Dermis microvascular lymphatic vessel endothelial cell (primary cell): ENCODE measurements at places on chromosomes 4 and X.

DNA sequence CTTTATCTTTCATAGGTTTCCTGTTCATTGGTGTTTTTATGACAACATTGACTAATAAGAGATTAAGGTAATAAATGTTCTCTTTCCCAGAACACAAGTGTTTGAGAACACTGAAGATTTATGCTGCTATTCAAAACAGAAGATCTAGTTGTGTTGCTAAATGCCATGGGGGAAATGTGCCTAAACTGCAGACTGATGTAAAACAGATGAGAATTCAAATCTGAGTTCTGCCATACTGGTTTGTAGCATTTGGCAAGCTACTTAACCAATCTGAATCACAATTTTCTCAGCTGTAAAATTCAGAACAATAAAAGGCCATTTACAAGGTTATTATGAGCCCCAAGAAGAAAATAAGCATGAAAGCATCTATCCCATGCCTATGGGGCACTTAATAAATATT, 2.3 kb downstream of the SLC10A6 start:
- no peak for DNase-seq

DNA sequence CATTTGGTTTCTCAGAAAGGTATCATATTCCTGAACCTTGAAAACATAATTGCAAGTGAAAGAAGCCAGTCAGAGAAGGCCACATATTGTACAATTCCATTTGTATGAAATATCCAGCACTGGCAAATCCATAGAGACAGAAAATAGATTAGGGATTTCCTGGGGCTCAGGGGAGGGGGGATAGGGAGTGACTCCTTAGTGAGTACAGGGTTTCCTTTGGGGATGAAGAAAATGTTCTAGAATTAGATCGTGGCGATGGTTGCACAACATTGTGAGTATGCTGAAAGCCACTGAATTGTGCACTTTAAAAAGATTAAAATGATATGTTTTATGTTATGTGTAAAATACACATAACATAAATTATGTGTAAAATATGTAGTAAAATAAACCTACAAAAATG, 10.3 kb downstream of the XPNPEP2 start:
- DNase-seq: no peak

GRCh38 chrX:148333989-148334388, 166.4 kb upstream of the AFF2 start:
- peak; percentile 4 for DNase-seq

- no peak for DNase-seq
These were observed 1283.6 kb downstream of the FSTL5 start for GRCh38 chr4:160880180-160880579.

DNA sequence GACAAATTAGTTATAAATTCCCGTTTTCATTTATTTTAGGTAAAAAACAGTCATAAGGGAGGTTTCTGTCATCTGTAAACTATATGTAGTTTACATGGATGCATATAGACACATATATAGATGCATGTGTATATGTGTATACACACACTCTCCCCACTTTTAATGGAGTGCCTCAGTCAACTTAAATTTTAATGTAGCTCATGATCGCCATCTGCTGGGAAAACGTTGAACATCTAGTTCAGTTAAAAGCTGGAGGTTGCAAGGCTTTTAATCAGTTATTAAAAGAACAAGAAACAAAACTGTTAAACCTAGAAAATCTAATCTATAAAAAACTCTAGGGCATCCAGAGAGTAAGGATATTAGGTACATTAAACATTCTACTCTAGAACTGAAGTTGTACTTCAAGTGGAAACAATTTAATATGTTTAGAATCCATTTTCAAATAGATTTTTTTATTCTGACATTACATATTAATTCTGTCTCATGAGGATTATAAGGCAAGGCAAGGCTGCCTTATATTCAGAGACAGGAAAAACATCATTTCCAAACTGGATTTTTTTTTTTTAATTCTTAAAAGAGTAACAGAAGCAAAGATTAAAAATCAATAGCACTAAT, 122.6 kb downstream of the SHISA3 start:
- DNase-seq: peak; percentile 55

- no peak for DNase-seq
These were observed 66.3 kb downstream of the RBM47 start for GRCh38 chr4:40563401-40563800.

GRCh38 chrX:78493180-78493579, 165.8 kb upstream of the CYSLTR1 start:
- DNase-seq: no peak

DNA sequence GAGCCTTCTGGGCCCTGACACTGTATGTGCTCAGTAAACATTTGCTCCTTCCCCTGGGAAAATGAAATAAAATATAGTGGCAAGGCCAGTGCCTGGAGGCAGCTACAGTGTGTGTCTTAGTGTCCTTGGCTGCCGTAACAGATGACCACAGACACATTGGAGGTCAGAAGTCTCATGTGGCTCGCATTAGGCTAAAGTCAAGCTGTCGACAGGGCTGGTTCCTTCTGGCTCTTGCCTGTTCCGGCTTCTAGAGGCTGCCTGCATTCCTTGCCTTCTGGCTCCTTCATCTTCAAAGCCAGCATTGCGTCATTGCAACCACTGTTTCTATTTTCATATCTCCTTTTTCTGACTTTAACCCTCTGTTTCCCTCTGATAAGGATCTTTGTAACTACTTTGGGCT, 83.6 kb upstream of the STX18 start:
- DNase-seq: no peak

GRCh38 chr4:52015366-52015765, 4.8 kb downstream of the LRRC66 start:
- DNase-seq: peak; percentile 39

GRCh38 chrX:10972706-10973105, 138.4 kb upstream of the HCCS start:
- DNase-seq: no peak

DNA sequence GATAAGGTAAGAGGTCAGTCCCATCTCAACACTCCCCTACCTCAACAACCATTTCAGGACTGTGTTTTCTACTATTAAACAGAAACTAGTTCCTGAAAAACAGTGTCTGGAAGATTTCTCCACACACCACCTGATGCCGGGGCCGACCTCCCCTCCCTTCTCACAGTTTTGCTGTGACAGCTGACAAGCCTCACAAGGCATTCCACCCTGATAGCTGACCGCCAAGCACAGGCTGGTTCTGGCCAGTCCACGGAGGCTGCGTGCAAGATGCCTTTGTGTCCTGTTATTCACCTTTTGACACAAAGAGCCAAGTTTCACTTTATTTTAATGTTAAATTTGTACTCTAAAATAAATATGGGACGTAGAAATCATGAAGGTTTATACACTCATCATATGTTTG, 758.6 kb downstream of the PDHA2 start:
- no peak for DNase-seq

- DNase-seq: no peak
These were observed 137.4 kb downstream of the PDLIM5 start for GRCh38 chr4:94588896-94589693.

DNA sequence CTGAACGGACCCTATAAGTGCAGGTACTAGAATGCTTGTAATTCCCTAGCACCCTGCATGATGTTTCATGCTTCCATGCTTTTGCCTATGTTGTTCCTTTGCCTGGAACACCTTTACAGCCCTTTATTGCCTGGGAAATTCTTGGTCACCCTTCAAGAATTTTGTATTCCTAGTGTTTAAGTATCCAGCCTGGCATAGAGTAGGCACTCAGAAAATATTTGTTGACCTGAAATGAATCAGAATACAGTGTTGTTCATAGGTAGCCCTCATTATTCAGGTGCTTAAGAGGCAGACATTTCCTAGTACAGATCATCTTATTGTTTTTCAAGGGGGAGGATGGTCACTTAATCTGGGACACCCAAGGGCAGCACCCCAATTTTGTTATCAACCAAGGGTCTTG, 75.3 kb downstream of the AKAP4 start:
- DNase-seq: no peak

- DNase-seq: no peak
These were observed 40.9 kb downstream of the TEX13A start for GRCh38 chrX:105179644-105180043.

DNA sequence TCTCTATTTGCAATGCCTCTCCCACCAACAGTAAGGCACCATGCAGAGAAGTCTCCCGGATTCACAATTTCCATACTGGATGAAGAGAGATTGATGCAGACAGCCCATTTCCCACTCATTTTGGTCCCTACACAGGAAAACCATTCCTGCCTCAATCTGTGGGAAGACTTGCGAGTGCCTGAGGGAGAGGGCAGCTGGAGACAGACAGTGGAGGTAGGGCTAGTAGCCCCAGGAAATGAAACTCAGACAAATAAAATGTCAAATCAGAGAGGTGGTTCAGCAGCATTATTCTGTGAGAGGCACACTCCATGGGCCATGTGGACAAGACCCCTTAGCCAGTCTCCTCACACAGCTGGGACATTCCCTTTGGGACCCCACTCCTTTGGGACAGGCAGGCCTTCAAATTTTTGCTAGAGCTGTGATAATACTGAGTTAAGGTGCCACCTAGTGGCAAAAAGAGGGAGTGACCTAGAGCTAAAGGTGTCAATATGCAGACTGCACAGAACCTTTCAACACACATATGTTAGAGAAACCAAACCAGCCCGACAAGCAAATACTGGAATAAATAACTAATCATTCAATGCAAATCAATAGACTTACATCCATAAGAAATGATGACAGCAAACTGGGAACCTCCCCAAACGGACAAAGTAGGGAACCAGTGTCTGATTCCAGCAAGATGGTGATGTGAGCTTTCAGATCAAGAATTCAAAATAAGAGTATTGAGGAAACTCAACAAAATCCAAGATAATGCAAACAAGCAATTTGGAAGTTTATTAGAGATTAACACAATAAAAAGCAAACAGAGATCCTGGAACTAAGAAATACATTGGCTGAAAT, 1865.3 kb upstream of the AGA start:
- DNase-seq: no peak

- no peak for DNase-seq
These were observed 36.0 kb upstream of the NSUN7 start for GRCh38 chr4:40713798-40714197.

GRCh38 chrX:107738768-107739167, 36.8 kb downstream of the TSC22D3 start:
- DNase-seq: no peak

DNA sequence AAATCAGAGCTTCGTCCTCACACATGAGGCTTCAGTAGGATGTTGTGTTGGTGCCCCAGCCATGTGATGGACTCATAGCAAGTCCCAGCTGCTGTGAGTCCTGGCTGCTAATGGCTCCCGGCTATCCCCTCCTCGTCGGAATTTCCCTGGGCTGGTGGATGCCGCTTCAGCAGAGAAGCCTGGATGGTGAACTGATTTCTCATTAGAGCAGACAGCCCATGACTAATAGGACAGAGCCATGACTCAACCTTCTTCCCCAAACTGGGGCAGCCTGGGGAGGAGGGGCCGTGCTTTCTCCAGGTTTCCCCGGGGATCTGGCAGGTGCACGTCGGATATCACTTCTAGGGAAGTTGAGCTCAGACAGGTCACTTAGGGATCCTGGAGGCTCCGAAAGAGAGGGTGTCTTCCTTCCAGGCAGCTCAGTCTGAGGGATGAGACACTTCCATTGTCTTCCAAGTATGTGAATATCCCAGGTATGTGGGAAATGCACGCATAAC, 112.7 kb downstream of the ASMT start:
- no peak for DNase-seq

DNA sequence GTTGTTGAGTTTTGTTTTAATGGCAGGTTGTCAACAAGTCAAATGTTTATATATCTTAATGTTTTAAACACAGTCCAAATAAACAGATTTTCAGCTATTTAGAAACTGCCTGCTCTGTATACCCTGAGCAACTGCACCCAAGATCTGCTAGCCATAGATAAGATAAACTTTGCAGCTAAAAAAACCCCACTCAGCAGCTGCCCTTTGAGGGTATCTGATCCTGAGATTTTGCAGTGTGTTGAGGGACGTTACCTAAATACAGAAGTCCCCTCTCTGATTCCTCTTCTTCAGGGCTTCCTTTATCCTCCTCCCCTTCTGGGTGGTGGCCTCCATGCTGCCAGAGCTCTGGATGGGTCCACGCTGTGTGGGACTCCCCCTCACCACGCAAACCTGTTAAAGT, 11.0 kb upstream of the FGG start:
- no peak for DNase-seq

DNA sequence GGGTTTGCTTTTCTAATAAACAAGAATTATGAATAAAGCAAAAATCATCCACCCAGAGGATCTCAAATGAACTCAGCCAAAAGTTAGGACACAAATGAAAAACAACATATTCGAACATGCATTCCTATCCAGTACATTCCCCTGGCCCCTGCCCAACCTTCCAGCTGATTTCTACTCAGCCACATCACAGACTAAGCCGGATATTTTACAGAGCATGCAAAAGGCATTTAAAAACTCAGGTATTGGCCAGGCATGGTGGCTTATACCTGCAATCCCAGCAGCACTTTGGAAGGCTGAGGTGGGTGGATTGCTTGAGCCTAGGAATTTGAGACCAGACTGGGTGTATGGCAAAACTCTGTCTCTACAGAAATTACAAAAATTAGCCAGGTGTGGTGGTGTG, 54.6 kb downstream of the RELL1 start:
- no peak for DNase-seq

GRCh38 chrX:10233173-10233572, 76.4 kb downstream of the CLCN4 start:
- no peak for DNase-seq

GRCh38 chrX:136626237-136626636, 21.7 kb upstream of the CD40LG start:
- no peak for DNase-seq

DNA sequence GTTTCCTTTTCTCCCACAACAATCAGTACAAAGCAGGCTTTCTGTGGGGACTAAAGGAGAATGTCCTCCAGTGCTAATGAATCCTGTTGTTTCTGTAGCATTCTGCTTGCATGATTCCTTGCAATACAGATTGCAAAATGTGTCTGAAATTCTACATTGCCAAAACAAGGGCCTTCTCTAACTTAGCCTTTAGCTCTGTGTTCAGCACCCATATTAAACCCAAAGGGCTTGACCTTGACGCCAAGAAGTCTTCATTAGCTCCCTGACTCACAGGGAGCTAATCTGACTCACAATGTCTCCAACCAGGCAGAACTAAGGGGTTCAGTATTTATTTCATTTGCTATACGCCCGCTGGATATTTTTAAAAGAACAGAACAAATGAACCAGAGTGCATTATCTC, 241.4 kb upstream of the CLNK start:
- DNase-seq: no peak

DNA sequence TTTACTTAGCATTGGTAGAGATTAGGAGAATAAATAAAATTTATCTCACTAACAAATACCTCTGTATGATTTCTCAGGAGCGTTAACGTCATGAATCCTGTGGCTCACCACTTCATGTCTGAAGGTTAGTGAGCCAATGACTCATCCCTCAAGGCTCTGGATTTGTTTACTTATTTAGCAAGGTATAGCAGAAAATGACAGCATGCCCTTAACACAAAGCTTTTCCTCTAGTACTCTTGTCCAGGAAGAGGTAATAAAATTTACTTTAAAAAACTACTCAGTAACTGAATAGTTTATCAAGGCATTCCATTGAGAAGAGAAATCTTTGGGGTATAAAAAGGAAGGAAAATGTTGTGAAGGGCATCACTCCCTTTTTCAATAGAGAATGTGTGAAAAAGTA, 823.8 kb downstream of the CCSER1 start:
- peak; percentile 58 for DNase-seq

DNA sequence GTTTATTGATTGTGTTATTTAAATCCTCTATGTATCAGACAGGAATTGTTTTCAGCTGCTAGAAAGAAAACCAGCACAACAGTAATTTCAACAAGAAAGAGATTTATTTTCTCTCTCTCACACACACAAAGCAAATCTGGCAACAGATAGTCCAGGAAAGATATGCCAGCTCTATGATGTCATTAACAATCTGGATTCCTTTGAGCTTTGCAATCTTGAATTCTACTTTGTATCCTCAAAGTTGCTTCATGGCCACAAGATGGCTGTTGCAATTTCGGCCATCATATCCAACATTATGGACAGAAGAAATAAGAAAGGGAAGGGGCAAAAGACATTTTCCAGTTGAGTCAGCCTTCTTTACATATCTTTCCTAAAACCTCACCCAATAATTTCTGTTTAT, 19.8 kb upstream of the FMR1 start:
- DNase-seq: no peak
